Cortex of kidney (tissue), 1 donor: ENCODE measurements at places on chromosomes 5 and 9.

- no peak for DNase-seq
Measured at GRCh38 chr5:152632360-152632759, 227.3 kb upstream of the NMUR2 start.

- DNase-seq, result no peak
Measured at GRCh38 chr9:124510650-124511425, 3.6 kb upstream of the NR5A1 start.

- no peak for DNase-seq
Measured at GRCh38 chr9:129840034-129840433, 4.8 kb downstream of the USP20 start.

- no peak for DNase-seq
Measured at GRCh38 chr9:106745457-106745856, 117.5 kb upstream of the ZNF462 start.

DNA sequence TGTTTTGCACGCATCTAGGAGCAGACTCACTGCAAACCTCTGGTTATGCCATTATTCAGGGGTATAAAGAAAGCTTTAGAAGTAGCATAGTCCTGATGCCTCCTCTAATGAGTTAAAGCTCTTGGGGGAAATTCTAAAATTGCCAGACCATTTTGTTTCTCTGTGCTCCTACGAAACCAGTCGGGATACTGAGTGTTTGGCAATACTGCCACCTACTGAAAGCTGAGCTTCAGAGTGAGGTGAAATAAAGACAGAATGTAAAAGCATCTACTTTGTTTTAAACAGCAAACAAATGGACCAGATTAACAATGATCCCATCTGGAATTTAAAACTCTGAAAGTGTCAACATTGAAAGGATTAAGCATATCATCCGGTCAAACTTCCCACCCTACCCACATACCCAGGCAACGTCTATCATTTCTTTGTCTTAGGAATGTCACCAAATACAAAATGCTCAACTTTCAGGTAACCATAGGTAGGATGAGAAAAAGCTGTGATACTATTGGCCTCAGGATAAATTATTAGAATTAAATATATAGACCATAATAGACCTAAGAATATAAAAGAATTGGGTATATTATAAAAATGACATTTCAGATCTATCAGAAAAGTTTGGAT is 77.8 kb upstream of the SHISAL2B start:
- no peak for DNase-seq

DNA sequence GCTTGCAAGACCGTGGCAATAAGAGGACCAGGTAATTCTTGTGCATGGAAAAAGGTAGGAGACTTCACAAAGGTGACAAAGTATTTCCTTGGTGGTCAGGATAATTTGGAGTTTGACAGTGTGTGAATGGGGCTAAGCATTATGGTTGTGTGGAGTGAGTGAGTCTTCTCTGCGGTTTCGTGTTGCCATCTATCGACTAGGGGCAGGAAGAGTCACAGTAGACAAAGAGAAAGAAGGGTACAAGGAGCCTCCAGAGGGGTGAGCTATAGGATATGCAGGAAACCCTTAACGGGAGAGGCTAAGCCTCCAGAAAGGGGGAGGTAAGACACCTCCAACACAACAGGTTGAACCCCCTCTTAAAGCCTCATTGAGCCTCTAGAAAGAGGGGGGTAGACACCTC is 64.0 kb upstream of the RANBP6 start:
- no peak for DNase-seq

GRCh38 chr5:1793966-1794900 is 5.4 kb downstream of the MRPL36 start:
- DNase-seq, result no peak

DNA sequence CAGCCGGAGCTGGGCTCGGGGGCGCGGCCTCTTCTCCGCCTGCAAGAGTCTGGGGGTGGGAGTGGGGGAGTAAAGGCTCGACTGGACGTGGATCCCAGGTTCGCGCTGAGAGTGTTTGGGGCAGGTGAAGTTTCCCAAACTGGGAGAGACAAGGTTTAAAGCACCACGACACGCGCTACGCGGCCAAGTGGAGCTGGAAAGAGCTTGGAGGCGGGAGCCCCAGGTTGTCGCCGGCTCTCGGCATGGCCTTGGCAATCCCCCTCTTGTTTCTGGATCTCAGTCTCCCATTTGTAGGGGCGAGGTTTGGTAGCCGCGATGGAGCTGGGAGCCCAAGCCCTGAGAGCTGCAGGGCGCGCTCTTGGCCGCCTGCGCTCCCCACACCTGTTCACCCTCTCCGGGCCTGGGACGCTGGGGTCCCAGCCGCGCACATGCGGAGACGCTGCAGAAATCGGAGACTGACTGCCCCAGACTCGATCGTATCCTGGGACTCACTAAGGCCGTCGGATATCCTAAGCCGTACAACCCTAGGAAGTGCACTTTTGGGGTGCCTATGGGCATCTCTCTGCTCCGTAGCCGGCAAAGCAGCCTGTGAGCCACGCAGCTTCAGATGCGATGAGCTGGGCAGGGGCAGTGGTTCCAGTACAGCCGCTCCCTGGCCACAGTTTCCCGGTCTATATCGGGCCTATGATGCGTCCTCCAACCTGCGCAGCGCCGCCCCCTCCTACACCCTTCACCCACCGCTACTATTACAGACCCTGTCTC is 937 bp downstream of the TMOD1 start:
- no peak for DNase-seq

DNA sequence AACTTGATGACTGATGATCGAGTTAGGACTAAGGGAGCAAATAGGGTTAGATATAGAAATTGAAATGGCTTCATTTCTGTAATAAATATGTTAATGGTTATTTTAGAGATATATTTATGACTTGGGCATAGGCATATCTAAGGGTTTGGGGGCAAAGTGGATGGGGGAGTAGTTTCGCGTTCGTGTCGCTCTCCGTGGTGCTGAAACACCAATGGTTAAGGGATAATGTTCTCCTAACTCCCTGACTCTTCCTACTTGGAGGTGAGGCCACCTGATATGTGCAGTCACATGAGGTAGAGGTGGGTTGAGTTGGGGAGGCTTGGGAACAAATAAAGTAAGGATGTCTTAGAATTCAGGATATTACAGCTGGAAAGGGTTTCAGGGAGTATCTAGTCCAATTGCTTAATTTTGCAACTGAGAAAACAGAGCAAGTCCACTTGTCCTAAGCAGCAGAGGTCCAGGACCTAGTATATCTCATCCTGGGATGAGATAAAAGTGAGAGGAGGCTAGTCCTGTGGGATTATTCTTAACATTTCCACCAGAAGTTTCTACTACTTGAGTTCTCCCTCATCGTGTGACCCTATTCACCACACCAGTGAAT is 44.0 kb upstream of the MAP1B start:
- no peak for DNase-seq

DNA sequence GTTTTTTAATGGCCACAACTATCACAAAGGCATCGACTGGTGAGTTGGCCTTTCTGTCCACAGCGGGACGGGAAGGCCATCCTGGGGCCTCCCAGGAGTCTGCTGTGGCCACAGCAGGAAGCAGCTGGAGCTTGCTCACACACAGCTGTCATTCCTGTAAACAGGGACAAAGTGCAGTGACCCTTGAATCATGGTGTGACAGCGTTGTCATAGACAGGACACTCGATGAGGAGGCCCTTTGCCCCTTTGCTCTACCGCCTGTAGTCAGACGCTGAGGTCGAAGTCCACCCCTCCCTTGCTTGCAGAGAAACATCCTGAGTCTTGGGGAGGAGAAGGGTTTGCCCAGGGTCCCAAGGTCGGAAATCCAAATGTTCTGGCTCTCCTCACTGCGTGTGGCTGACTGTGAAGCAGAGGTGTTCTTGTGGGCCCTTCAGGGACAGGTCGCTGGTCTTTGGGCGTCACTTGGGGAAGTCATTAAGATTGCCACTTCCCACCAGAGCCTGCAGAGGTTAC is 35.1 kb downstream of the NDST1 start:
- no peak for DNase-seq

DNA sequence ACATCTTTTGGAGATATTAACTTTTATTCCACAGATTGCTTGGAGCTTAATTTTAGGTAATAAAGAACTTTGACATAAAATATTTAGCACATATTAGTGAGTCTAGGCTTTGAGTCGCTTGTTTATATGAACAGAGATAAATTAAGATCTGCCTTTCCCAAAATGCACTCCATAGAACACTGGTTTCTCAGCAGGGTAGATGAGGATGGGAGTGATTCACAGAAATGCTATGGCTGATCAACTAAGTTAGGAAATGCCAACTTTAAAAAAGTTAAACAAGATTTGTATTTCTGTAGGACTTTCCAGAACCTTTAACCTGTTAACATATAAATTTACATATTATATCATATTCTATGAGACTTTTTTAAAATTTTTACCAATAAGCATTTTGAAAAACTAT is 65.2 kb downstream of the STARD4 start:
- no peak for DNase-seq

DNA sequence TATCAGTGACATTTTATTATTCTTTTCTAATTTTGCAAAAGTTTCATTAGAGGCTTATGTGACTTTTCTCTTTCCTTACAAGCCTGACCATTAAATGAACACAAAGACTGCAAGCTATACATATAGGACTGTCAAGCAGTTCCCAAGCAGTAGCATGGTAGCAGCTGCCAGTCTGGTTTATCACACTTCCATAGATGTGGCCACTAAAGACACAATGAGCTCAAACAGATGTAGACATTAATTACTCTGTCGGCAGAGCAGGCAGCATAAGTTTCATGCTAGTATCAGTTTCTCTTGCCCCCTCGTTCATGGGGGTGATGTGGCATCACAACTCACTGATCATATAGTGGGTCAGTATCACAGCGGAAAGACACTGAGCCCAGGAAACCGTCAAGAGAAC is 89.5 kb downstream of the CDH10 start:
- DNase-seq, result no peak

- no peak for DNase-seq
Measured at GRCh38 chr5:54090495-54091120, 219.8 kb downstream of the ARL15 start.

DNA sequence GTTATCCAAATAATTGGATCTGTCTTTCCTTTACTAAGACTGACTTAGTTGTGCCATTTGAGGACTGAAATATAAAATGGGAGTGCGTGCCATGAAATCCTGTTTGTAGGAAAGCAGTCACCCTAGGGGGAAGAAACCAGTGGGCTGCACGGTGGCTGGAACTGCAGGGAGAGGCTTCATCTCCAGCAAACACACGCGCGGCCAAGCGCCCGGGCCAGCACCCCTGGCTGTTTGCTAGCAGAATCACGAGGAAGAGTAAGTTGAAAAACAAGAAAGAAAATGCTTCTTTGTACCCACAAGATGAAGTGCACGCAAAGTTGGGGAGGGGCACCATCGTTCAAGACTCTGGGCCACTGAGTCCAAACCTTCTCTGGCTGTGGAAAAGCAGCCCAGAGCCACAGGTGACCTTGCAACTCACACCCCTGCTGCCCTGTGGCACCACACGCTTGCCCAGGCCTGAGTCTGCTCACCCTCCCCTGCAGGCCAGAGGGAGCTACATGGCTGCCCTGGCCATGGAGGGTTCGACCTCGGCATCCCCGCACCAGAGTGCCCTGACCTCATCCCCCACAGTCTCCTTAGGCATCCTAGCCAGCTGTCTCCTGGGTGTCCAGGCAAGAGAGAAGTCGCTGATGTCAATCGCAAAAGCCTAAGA is 55.2 kb downstream of the IRX2 start:
- no peak for DNase-seq

DNA sequence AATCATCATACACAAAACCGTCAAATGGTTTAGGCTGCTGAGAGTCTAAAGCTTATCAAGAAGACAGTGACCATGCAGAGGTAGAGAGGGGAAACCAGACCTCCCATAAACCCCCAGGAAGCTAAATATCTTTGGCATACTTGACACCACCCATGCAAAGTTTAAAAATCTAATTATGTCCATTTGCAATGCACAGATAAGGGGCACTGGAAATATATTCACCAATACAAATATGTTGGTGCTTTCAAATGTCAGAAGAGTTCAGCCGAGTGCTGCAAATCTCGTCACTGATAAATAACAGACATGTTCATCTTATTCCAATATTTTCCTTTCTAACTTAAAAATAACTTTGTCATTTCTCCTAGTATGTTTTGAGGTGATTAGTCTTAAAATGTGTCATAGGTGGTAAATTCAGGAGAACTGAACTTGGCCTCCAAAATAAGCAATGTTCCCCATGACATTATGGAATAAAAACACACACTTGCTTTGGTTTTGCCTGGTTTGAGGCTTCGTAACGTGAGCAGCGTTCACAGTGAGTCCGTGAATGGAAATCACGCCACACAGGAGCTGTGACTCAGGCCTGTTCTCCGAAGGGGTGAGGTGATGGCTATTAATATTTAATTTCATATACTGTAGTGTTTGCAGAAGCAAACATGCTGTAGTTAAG is 182.2 kb downstream of the AOPEP start:
- DNase-seq, result no peak

- DNase-seq, result no peak
Measured at GRCh38 chr5:134397196-134397595, 14.5 kb downstream of the CDKN2AIPNL start.

DNA sequence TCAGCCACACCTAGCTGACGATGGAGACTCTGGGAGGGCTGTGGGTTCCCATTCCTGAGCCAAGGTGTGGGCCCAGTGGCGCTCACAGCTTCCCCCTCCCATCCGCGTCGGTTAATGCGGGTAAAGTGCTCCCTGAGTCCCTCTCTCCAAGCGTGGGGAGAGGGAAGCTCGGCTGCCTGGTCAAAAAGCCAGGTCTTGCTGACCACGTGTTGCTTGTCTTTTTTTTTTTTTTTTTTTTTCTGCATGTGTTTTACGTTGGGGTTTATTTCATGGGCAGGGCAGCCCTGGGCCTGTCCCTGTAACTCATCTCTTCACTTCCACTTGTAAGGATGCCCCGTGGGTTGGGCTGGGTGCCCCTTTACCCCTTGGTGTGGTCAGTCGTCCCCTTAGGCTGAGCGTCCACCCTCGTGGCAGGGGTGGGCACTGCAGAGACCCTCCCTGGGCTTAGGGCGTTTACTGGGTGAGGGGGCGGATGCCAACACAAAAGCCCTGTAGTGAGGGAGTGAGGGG is 11.9 kb downstream of the NKD2 start:
- DNase-seq, result no peak

- no peak for DNase-seq
Measured at GRCh38 chr9:87527211-87527916, 29.7 kb downstream of the DAPK1 start.

DNA sequence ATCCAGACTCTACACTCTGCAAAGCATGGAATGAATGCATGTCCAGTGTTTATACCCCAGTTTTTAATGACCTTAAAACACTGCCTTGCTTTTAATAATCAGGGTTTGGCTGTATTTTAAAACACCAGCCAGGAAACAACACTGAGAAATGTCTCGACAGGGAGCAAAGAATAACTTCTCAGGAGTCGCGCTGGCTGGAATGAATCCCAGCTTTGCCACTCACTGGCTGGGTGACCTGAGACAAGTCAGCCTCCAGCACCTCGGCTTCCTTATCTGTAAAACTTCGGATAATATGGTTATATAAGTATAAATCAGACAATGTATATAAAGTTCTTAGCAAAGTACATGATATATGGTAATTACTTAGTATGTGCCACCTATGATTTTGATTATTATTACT is 505.0 kb downstream of the SPOCK1 start:
- DNase-seq, result no peak

DNA sequence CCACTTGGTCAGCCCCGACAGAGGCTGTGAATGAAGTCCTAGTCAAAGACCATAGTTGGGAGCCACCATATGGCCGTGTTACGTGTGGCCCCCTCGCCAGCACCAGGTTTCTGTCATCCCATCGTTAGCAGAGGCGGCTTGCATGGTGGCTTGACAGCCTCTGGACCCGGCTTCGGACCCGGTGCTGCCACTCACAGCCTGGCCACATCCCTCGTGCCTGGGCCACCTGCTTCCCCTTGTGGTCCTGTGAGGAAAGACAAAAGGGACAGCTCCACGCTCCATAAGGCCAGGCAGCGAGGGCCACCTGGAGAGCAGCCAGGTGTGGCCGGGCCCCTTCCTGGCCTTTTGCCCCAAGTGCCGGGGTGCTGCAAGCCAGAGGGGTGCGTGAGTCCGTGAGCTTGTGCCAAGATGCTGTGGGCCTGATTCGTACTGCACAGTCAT is 6.2 kb downstream of the NKD2 start:
- DNase-seq, result no peak
